ENCODE measurements at places on chromosomes 3 and 15.

DNA sequence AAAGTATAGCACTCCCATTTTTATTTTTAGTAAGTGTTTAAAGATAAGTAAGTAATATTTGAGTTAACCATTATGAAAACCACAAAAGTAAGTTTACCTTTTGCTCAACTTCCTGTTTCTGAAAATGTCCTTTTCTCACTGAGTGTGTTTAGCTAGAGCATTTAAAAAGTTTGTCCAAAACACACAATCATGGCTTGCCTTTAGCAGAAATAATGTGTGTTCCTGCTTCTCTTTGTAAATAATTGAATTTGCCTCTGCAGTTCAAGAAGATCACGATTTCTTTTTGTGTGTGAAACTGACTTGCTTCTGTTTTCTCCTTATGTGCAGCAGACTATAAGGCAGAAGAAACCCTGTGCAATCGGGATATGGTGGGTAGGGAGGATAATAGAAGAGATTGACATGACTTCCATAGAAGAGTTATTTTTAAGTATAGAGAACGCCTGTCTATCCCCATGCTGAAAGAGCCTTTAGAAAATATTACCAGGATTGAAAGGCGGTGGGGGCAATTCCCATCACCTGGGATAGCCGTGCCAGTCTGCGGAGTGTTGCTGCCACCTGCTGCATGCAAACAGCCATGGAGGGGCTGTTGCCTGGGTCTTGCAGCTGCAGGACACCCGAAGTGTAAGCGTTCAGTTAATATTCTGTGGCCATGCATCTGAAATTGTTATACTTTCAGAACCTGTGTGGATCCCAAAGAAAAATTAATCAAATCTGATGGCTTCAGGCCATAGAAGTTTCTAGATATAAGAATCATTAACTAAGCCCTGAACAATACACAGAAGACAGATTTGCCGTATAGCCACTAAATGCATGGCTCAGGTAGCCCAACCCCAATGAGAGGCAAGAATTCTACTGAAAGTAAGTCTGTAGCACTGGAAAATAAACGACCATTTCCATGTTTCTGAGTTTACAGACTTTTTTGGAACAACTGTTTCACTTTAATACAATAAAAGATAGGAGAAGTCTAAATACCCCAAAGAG is 2.4 kb upstream of the CD96 start:
- peak; percentile 13 for ATAC-seq

GRCh38 chr3:69888943-69889315 is 110.6 kb upstream of the SAMMSON start:
- ATAC-seq = no peak

GRCh38 chr3:113285226-113285625 is 73.9 kb downstream of the BOC start:
- ATAC-seq = no peak

GRCh38 chr3:102474207-102474606 is 39.4 kb downstream of the ZPLD1 start:
- ATAC-seq = no peak

- ATAC-seq = peak; percentile 57
Measured at GRCh38 chr15:89067751-89068150, 20.5 kb upstream of the ABHD2 start.

- no peak for ATAC-seq
Measured at GRCh38 chr3:126554560-126555525, 3.9 kb downstream of the C3orf22 start.

GRCh38 chr3:159146856-159147435 is 345.1 kb downstream of the MFSD1 start:
- ATAC-seq = no peak

GRCh38 chr3:13506239-13506638 is 26.1 kb downstream of the HDAC11 start:
- ATAC-seq = no peak

GRCh38 chr3:57147071-57147470 is 18.1 kb downstream of the IL17RD start:
- no peak for ATAC-seq

DNA sequence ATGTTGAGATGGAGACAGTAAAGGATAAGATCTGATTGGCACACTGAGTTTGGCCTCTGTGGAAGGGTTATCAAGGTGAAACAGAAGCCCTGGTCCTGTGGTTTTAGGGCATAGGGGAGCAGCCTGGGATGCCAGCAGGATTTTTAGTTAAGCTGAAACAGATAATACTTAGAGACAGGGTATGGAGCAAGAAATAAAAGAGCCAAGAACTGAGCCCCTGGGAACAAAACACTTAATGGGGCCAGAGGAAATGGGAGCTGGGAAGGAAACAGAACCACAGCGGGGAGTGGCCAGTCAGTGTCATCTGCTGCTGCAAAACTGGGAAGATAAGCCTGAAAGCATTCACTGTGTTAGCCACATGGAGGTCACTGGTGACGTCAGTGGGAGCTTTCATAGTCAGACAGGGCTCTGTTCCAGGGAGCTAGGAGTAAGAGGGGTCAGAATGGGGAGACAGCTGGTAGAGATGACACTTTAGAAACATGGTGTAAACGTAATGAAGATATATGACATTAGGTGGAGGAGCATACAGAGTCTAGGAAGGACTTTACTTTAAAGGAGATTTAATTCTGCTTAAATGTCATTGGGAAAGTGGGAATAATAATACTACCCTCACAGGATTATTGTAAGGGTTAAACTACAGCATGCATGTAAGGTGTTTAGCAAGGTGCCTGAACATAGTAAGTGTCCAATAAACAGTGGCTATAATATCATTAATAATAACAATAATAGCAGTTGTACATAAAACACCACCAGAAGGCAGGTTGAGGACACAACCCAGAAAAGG is 172.7 kb upstream of the CTNNB1 start:
- no peak for ATAC-seq

- ATAC-seq = no peak
Measured at GRCh38 chr3:14179114-14179465, 473 bp downstream of the LSM3 start.

DNA sequence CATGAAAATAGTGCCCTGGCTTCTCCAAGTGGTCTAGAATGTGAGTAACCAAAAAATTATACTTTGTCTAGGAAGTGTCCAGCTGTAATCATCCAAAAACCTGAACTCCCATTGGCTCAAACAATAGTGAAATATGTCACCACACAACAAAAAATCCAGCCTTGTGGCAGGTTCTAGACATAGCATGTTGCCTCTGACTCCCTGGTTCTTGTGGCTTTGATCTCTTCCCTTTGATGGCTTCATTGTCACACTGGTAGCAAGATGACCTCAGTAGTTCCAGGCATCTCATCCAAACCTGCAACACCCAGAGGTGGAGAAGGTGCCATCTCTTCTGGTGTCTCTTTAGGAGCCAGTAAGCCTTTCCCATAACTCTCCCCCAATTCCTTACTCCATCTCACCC is 74.7 kb downstream of the CMSS1 start:
- ATAC-seq = no peak

GRCh38 chr3:17040990-17041377 is 156.2 kb downstream of the PLCL2 start:
- no peak for ATAC-seq

DNA sequence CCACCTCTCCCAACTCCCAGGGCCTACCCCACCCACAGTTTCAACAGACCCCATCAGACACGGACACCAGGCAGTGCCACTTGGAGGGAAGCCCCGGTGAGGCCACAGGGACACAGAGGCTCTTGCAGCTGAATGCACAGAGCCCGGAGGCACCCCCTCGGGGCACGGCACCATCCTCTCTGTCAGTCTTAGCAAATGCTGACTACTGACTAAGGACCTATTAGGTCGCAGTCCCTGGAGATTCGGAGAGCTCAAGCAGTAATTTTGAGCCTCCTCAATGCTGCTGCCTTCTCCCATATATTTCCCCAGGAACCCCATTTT is 79.9 kb downstream of the VGLL4 start:
- no peak for ATAC-seq

DNA sequence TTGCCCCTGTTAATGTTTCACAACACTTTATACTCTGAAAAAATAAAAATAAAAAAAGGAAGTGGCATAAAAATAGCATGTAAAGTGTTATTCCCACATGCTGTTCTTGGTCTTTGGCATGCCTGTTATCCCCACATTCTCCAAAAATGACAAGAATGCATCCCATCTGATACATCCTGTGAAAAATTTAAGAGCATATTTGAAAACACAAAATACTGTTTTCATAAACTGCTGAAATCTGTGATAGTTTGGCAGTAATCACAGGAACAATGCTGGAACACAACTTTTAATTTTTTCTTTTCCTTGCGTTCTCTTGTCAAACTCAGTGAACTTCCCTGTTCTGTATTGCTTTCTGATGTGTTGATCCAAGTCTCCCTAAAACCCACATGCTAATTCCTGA is 288.8 kb downstream of the ROBO2 start:
- no peak for ATAC-seq

DNA sequence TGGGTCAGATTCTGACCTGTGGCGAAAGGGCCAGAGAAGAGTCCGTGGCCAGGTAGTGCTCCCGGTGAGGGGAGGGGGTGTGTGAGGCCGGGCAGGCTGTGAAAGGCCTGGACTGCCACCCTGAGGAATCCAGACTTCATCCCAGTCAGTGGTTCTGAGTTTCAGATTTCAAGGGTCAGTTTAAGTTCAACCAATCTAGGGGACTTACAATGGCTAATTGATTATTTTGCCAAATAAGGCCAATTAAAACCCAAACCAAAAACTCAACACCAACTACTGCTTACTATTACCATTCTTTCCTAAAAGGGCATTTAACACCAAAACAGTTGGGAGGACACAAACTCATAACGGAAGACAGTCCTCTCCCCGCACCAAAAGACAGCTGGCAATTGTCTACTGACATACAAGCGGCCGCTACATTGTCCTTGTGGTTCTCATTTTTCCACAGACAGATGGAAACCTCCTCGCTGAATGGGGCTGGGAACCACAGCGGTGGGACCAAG is 30.5 kb downstream of the TMEM44 start:
- ATAC-seq = no peak

GRCh38 chr3:88101142-88101541 is 42.1 kb downstream of the ZNF654 start:
- ATAC-seq = no peak

DNA sequence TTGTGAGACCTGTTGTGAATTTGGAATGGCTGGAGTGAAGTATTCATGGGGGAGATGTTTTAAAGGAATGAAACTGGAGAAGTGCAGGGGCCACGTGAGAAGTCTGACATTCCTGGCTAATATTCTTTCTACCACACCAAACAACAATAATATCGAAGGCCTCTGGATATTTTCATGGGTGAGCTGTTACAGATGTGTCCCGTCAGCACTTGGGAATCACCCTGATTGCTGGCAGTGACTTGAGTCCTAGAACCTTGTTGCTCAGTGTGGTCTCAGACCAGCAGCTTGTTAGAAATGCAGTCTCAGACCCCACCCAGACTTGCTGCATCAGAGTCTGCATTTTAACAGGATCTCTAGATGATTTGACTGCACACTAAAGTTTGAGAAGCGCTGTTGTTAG is 113.8 kb downstream of the ITPR1 start:
- no peak for ATAC-seq

GRCh38 chr3:16494814-16495431 is 18.6 kb downstream of the RFTN1 start:
- ATAC-seq = no peak

GRCh38 chr15:58549013-58549784 is 117.4 kb downstream of the LIPC start:
- no peak for ATAC-seq

- no peak for ATAC-seq
Measured at GRCh38 chr3:110955301-110955880, 116.2 kb upstream of the NECTIN3 start.

DNA sequence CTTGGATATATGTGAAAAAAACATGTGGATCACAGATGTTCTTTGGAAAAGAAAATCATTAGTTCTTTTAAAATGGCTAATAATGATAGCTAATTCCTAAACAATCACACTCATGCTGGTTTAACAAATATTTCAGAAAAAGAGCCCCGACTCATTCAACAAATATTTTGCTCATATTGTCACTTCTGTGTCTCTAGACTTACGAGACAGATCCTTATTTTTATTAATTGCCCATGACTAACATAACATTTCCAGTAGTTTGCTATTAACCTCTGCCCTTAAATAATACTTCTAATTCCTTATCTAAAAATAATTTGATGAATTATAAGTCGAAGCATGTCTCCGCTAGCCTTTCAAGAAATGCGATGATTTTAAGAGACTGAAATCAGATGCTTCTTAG is 70.4 kb downstream of the SATB1 start:
- ATAC-seq = no peak

All from activated CD4-positive, CD25-positive, alpha-beta regulatory T cell treated with anti-CD3 and anti-CD28 coated beads, Interleukin-2, amount 50 U/mL, for 24 hours (primary cell).